HFFc6 (cell line): ENCODE measurements at places on chromosomes 11 and 22. TPM values are rescaled to one million over a fixed set of nuclear protein-coding genes. Genes with fewer than 3 reads are reported as not detected.

LMO2 gene
- total RNA-seq = 0.11 to 0.13 TPM in 2 of 3 replicates, not detected in the other

HOATZ gene
- not detected in 3 replicates for total RNA-seq

OR4D5 gene
- not detected in 3 replicates for total RNA-seq

DGAT2 gene
- 0.31 to 0.60 TPM (median 0.41 TPM) in 3 replicates for total RNA-seq

DNA sequence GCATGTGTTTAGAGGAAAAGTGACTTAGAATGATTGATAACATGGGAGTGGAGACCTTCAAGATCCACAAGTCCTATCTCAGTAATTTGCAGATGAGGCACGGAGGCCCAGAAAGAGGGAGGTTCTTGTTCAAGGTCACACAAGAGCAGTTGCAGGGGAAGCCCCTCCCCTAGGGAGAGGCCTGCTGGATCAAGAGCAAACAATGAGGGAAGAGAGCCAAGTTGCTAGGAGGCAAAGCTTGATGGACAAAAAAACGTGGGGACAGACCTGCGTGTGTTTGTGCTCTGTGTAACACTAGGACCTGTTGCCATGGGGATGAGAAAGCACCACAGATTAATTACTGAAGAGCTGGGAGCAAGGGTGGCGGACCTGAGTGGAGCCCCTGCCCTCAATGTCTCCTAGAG lies 6.4 kb upstream of the MFRP start:
- DNase-seq = no peak

DNA sequence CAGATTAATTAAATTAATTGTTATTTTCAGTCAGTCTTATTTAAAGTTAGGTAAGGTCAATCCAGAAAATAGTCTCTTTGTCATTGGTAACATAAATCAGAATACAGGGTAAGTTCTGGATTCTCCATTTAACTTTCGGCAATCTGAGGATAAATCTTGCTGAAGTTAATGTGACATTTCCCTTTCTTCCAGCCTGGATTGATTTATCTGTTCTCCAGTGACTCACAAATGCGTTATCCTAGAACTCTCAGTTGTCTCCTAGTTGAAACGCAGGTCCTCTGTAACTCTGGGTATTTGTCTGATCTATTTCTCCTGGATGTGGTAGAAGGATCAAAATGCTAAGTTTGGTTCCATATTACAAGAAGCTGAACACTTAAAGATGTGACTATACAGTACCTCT lies 21.0 kb downstream of the OR51E1 start:
- no peak for DNase-seq

DNA sequence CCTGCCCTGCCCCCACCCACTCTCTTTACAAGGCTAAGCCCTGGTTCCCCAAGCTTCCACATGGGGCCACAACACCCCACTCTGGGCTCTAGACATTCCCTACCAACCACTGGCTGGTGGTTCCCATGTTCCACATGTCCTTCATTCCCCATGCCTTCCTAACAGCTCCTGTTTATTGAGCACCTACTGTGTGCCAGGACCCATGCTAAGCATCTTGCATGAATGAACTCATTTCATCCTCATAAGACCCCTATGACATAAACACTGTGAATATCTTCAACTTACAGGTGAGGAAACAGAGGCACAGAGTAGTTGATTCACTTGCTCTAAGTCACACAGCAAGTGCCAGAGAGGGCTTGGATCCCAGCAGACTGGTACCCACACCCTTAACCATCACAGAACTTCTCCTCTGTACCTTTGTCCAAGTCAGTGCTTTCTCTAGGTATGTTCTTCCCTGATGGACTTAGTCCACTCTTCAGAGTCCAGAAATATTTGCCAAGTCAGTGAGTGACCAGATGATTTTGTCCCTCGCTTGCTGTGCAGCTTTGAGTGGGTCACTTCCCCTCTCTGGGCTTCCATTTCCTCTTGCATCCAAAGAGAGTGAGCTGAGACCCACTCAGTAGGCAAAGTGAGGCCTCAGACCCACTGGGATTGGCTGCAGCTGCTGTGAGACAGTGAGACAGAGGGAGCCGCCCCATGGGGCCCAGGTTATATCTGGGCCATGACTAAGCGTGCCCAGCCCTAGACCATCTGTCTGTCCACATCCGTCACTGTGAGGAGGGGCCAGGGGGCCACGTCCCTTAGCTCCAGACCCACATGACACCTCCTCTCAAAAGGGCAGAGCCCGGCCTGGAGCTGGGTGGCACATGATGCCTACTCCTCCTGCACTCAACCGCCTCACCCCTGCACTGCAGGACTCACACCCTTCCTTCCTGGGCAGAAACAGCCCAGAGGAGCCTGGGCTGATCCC lies 132.4 kb downstream of the MN1 start:
- no peak for DNase-seq

DNA sequence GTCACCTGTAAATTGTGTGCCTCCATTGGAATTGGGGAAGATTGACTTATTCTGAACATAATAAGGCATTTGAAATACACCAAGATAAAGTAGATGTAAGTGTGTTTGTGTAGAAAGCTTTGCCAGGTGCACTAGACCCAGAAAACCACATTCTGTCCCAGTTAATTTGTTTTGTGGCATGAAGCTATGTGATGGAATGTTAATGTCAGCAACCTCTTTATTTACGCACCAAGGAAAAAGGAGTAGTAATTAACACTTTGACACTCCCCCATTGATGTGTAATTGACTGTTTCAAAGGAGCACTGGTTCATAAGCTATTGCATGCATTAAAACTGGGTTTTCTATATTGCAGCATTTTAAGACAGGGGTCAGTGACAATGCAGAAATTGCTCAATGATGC lies 14.3 kb downstream of the EIF3M start:
- DNase-seq = no peak

DNA sequence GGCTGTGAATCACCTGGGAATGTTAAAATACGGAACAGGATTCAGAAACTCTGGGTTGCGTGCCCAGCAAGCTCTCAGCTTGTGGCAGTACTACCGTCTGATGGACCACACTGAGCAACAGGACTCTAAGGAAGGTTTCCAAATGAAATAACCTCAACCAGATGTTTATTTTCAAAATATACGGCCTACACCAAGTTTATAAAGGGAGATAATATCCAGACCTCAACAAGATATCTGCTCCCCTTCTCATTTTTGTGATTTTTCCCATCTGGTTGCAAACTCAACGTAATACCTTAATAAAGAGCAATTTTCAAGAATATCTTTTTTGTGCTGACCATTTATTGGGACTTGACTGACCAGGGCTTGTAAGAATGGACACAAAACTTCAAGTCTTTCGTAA lies 49.4 kb downstream of the SLC25A17 start:
- no peak for DNase-seq

GRCh38 chr11:119318240-119319135 lies 1.6 kb upstream of the MCAM start:
- DNase-seq = no peak

DNA sequence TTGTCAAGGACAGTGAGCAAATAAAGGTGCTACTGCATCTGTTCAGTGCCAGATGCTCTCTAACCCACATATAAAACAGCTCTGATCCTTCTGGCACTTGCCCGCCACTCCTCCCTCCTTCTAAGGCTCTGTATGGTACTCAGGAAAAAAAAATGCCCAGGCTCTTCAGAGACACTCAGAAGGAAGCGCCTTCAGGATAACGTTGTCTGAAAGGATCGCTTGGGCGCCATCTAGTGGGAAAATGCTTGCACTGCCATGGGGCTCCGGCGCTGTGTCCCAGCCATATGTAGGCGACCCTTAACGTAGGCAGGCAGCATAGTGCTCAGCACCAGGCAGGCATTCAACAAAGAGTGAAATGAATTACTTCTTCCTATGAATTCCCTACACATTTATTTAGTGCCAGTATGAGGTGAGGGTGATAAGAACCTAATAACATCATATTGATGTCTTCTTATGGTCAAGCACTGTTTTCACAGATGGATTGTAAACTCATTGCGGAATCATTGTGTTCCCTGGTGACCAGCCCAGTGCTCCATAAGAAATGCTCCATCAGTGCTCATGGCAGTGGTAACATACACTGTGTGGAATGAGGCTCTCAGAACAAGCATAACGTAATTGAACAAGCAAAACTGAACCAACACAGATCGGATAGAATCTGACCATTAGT lies 39.6 kb downstream of the PAMR1 start:
- peak; percentile 69 for DNase-seq

GRCh38 chr11:15055620-15056356 lies 17.6 kb upstream of the CALCB start:
- DNase-seq = no peak

DNA sequence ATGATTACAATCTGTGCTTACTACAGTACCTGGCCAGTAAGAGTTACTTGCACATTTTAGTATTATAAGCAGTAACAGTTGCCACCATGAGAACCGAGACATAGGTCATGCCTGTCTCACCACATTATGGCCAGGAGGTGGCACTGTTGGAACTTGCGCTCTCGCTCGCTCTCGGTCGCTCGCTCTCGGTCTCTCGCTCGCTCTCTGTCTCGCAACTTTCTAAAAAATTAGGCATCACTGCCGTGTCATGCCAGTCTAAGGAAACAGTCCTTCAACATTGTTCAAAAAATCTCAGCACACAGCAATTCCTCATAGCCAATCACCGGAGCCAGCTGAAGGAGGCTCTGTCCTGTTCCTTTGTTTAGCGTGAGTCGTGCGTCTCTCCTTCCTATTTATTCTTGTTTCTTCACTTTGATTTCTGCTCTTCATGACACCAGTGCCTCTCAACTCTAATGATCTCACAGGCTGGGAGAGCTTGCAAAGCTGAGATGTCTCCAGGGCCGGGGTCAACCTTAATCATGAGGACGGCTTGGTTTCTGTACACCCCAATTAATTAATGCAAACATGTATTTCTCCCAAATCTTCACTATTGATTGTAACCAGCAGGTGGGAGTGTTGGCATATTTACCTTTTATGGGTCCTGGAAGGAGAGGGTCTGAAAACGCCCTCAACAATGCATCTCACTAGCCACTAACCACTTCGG lies 6.3 kb upstream of the ADAMTS8 start:
- peak; percentile 66 for DNase-seq

GRCh38 chr11:72741849-72742512 lies 10.2 kb downstream of the ARAP1 start:
- no peak for DNase-seq

DNA sequence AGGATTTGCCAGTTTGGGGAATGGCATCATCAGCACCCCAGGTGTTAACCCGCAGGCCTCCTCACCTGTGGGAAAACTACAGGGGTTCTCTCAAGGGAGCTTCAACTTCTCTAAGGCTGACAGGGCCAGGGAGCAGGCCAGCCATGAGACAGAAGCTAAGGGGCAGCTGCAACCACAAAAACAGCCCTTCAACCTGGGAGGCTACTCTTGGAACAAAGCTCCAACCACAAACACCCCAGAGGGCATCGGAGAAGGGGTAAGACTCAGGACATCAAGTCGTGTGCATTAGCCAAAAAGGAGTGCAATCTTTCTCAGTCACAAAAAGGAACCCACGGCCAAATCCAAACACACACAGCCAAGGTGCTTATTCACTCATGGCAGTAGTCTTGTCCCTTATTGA lies 103.0 kb downstream of the PLEKHA7 start:
- DNase-seq = no peak

- DNase-seq = no peak
Observed at GRCh38 chr22:48907591-48907990, 920.1 kb downstream of the BRD1 start.

DNA sequence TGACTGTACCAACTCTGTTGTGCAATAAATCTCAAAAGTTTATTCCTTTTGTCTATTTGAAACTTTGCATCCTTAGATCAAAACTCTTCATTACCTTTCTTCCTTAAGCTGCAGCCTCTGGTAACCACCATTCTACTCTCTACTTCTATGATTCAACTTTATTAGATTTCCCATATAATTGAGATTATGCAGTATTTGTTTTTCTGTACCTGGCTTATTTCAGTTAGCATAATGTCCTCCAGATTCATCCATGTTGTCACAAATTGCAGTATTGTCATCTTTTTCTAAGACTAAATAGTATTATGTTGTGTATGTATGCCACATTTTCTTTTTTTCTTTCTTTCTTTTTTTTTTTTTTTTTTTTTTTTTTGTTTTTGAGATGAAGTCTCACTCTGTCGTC lies 1176.3 kb upstream of the TENM4 start:
- DNase-seq = no peak

GRCh38 chr11:8323161-8323935 lies 59.7 kb upstream of the LMO1 start:
- no peak for DNase-seq

DNA sequence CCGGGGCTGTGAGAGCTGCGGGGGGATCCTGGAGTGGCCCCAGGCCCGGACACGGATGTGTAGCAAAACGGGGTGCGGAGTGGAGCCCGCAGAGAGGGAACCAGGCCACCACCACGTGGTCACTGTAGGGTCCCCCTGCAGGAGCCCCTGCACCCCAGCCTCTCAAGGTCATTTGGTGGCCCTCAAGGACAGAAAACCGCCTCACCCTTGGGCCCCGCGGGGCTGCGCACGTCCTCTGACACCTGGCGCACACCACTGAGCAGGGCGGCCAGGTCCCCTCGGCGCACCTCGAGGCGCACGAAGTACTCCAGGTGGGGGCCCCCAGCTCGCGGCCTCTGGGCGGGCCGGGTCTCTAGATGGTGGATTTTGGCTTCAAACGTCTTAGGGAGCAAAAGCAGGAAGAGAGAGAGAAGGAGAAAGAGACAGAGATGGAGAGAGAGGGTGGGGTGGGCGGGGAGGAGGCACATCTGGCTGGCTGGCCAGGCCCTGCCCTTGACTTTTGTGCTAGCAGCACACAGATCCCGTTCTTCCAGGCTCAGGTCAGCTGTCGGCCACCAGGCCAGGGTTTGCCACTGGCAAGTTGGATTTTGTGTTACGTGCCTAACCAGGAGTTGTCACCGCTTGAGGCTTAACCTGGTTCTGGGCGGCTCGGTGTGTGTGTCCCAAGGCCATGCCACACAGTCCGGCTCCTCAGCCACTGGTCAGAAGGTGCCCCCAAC lies 3.2 kb downstream of the TH start:
- no peak for DNase-seq

GRCh38 chr11:35907648-35908431 lies 36.0 kb upstream of the LDLRAD3 start:
- DNase-seq = peak; percentile 25

GRCh38 chr22:38170469-38170868 lies 11.2 kb downstream of the PLA2G6 start:
- DNase-seq = no peak

- no peak for DNase-seq
Observed at GRCh38 chr11:64609436-64610047, 18.5 kb downstream of the SLC22A12 start.

DNA sequence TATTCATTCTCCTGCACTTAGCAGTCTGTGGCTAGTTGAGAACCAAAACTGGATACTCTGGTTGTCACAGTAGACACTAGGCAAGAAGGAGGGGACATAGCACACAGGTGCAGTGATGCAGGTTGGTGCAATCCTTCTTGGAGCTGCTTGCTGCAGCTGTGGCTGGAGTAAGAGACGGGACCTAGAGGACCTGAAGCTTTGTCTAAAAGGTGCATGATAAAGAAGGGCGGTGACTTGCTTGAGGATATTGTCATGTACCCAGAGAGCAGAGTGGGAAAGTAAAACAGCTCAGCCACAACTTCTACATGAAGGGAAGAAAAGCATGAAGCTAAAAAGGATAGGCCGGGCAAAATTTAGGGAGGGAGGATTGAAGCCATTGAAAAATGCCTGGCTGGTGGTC lies 304.1 kb upstream of the KIRREL3 start:
- DNase-seq = no peak

DNA sequence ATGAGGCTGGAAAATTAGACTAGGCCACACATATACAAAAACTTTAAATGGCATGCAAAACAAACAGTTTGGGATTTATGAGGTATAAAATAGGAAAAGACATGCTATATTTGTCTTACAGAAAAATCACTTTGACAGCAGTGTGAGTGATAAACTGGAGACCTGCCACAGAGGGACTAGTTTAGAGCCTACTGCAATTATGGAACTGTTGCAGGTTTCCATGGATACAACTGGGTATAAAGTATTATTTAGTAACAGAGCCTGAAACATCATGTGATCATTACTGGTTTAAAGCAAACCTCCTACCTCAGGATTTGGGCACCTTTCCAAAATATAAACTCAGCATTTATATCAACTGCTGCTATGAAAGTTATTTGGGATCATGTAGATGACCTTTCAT lies 1032.5 kb downstream of the DLG2 start:
- DNase-seq = no peak
